ENCODE measurements at places on chromosomes 16 and 17.

DNA sequence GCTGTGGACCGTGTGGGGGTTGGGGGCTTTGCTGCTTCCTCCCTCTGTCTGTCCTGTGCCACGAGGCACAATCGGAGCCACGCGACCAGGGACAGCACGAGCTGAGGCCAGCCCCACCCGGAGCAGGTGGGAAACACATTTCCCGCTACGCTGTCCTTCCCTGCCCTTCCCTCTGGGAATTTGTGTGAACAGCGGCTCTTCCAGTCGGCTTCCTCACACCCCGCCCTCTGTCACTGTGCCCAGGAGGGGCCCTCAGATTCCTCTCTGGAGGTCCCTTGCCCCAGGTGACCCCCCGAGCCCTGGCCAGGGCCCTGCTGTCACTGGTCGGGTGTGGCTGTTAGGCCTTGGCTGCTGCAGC lies 19.6 kb downstream of the SPIRE2 start:
- DNase-seq = no peak

DNA sequence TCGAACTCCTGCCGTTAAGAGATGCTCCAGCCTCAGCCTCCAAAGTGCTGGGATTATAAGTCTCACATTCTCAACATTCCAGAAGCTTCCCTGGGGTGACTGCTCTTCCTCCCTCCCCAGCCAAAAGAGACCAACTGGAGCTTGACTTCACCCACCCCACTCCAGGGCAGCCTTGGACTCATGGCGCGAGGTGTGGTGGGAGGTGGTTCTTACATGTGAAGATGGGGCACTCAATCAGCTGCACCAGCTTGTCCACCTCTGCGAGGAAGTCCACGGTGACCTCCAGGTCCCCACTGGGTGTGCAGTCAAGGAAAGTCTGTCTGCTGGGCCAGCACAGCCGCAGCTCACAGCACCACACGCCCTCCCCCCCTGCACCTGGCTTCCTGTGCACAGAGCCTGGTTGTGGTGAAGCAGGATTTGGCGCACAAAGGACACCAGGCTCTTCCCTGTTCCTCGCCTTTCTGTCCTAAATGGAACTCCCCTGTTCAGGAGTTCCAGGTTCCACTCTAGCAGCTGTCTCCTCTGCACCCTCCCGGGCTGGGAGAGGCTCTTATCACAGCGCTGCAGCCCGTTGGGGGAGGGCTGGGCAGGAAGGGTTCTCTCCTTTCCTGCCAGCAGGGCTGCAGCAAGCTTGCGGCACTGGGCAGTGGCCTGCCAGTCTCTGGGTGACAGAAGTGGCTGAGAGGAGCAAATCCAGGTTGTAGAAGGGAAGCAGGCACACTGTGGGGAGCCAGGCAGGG lies 9.6 kb upstream of the MTSS2 start:
- no peak for DNase-seq

DNA sequence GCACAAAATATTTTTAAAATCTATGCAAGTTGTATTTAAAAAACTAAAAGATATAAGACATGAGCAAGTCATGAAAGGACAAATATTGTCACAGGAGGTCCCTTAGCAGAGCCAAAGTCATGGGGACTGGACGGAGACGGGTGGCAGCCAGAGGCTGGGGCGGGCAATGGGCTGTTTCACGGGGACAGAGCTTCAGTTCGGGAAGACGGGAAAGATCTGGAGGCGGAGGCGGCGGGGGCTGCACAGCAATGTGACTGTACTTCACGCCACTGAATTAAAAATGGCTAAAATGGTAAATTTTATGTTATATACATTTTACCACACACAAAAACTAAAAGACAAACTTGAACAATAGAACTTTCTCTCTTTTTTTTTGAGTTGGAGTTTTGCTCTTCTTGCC lies 60.0 kb upstream of the METRNL start:
- no peak for DNase-seq

GRCh38 chr16:122361-122760 lies 16.1 kb downstream of the NPRL3 start:
- no peak for DNase-seq

GRCh38 chr17:9368631-9369030 lies 207.0 kb downstream of the STX8 start:
- DNase-seq = no peak

DNA sequence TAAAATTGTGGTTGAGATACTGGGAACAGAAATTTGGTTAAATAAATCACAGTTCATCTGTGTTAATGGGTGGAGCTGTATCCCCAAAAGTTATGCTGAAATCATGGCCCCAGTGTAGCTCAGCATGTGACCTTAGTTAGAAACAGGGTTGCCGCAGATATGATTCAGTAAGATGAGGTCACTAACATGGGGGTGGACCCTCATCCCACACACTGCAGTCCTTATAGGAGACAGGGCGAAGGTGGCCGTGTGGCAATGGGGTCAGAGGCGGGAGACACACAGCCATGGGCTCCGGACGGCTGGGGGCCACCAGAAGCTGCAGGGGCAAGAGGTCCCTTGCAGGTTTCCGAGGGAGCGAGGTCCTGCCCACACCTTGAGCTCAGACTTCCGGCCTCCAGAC lies 10.7 kb downstream of the GALNS start:
- no peak for DNase-seq

DNA sequence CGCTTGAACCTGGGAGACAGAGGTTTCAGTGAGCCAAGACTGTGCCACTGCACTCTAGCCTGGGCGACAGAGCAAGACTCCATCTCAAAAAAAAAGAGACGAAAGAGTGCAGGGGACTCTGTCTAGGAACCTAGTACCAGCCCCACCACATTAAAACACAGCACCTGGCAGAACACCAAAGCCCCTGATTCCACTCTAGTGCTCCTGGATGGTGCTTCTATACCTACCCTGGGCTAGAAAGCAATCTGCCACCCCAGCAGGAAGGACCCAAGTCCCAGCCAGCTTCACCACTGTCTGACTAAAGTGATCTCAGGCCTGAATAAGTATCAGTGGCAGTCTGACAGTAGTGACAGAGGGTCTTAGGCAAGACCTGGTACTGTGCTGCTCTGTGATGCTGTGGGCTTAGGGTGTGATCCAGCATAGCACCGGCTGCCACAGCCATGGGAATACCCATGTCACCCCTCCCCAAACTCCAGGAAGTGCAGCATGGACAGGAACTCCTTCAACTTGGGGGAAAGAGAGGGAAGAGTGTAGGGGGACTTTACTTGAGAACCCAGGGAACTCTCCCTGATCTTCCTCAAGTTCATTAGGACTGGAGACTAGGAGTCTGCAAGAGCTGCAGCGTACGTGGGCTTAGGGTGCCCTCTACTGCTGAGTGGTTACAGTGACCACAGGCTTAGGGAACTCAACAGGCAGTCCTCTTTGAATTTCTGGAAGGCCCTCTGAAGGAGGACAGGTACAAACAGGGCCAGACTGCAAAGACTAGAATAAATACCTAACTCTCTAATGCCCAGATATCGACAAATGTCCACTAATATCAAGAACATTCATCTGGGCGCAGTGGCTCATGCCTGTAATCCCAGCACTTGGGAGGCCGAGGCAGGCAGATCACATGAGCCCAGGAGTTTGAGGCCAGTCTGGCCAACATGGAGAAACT lies 30.0 kb upstream of the RNF43 start:
- peak; percentile 31 for DNase-seq

GRCh38 chr17:30273373-30273772 lies 18.4 kb downstream of the BLMH start:
- no peak for DNase-seq

- no peak for DNase-seq
Measured at GRCh38 chr17:39750131-39751015, 12.6 kb downstream of the GRB7 start.

Data from HS-5 (cell line).